ENCODE measurements at places on chromosomes 12 and 14.

GRCh38 chr12:42534184-42534838 lies 55.2 kb downstream of the PRICKLE1 start:
- no peak for DNase-seq

- no peak for DNase-seq
These were observed 368.1 kb downstream of the GRIN2B start for GRCh38 chr12:13613297-13613696.

GRCh38 chr12:112447106-112447505 lies 28.4 kb downstream of the PTPN11 start:
- DNase-seq, result no peak

- no peak for DNase-seq
These were observed 43.6 kb downstream of the AMN start for GRCh38 chr14:102965971-102966655.

DNA sequence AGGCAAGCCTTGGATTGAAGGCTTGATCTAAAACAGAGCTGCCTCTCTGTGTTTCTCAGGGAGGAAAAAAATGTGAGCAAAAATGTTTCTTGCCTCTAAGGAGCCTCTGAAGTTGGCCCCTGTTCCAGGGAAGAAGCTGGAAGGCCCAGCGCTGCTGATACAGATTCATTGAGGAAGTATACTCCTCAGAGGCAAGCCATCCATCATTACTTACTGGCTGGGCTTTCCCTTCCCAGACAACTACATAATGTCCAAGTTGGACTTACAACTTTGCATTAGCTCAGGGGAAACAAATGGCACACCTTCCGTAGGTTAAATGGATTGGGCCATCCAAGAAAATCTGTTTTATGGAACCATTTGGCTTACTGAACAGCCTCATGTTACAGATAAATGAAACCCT lies 263.7 kb upstream of the SEL1L start:
- DNase-seq, result no peak

GRCh38 chr12:92010853-92011701 lies 134.6 kb downstream of the BTG1 start:
- DNase-seq, result no peak

GRCh38 chr12:68458866-68459265 lies 126.7 kb upstream of the MDM1 start:
- no peak for DNase-seq

DNA sequence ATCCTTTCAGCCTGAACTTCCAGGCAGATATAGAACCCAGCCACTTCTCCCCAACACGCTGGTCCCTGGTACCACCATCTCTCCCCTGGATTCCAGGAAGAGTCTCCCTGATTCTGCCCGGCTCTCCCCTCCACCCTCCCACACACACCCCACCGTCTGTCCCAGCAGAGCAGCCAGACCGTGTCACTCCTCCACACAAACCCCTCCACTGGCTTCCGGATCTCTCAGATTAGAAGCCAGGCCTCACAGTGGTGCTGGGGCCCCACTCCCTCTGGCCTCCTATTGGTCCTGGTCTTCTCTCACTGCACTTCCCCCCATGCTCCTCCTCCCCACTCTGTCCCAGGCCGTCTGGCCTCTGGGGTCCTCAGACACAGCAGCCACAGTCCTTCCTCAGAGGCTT lies 52.4 kb upstream of the CDKN3 start:
- no peak for DNase-seq

- DNase-seq, result no peak
These were observed 11.8 kb downstream of the SLC25A47 start for GRCh38 chr14:100334904-100335303.

- DNase-seq, result no peak
These were observed 87.2 kb downstream of the ZFC3H1 start for GRCh38 chr12:71576496-71576895.
